Mesothelial cell of epicardium (in vitro differentiated cells): ENCODE measurements at places on chromosomes 13 and 19.

GRCh38 chr19:3375221-3376090, 9.1 kb downstream of the NFIC start:
- no peak overlapping the region for H3K4me3 ChIP-seq
- H3K36me3 ChIP-seq: no peaks in the 10 kb centered on the region
- no peak overlapping the region for H3K27ac ChIP-seq

DNA sequence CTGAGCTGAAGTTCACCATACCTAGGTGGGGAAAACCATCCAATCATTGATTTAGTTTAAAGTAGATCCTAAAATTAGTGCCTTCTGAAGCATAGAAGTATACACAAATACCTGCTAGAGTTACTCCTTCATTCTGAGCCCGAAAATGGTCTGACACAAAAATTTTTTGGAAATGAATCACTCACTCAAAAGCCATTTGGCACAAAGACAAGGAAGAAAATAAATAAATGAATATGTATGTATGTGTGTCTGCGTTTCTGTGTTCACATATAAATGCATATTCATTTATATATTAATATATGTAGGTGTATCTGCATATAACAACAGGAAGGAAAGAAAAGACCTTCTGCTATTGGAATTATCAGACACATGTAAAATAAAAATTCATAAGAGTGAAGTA, 614.4 kb upstream of the PCDH9 start:
- no peak for DNase-seq
- H3K4me3 ChIP-seq: no peak overlapping the region
- no peaks in the 10 kb centered on the region for H3K27me3 ChIP-seq
- no peak overlapping the region for H3K27ac ChIP-seq

GRCh38 chr19:42325896-42326771, 699 bp downstream of the MEGF8 start:
- no peak overlapping the region for H3K27ac ChIP-seq
- H3K36me3 ChIP-seq: peaks cover 3% of the 10 kb centered on the region
- peak; percentile 50 for DNase-seq
- peaks cover 27% of the 10 kb centered on the region for H3K4me1 ChIP-seq
- H3K27me3 ChIP-seq: peaks cover 37% of the 10 kb centered on the region
- peak overlapping the region; percentile 85 for H3K4me3 ChIP-seq

GRCh38 chr13:50189450-50189849, 174.2 kb downstream of the KCNRG start:
- peaks cover 2% of the 10 kb centered on the region for H3K36me3 ChIP-seq
- DNase-seq: no peak
- no peak overlapping the region for H3K4me3 ChIP-seq
- no peaks in the 10 kb centered on the region for H3K27me3 ChIP-seq
- H3K27ac ChIP-seq: no peak overlapping the region

- no peaks in the 10 kb centered on the region for H3K36me3 ChIP-seq
- H3K4me3 ChIP-seq: no peak overlapping the region
- H3K4me1 ChIP-seq: peaks cover 9% of the 10 kb centered on the region
- H3K27ac ChIP-seq: no peak overlapping the region
- no peak for DNase-seq
Measured at GRCh38 chr19:13283871-13284270, 133.7 kb downstream of the IER2 start.

GRCh38 chr19:6272913-6273600, 6.7 kb downstream of the MLLT1 start:
- no peaks in the 10 kb centered on the region for H3K27me3 ChIP-seq
- H3K4me1 ChIP-seq: peaks cover 78% of the 10 kb centered on the region
- H3K27ac ChIP-seq: peak overlapping the region; percentile 92
- H3K36me3 ChIP-seq: peaks cover 16% of the 10 kb centered on the region
- DNase-seq: no peak

GRCh38 chr19:4910594-4911281, 1.4 kb downstream of the UHRF1 start:
- H3K27ac ChIP-seq: peak overlapping the region; percentile 56
- no peaks in the 10 kb centered on the region for H3K36me3 ChIP-seq

DNA sequence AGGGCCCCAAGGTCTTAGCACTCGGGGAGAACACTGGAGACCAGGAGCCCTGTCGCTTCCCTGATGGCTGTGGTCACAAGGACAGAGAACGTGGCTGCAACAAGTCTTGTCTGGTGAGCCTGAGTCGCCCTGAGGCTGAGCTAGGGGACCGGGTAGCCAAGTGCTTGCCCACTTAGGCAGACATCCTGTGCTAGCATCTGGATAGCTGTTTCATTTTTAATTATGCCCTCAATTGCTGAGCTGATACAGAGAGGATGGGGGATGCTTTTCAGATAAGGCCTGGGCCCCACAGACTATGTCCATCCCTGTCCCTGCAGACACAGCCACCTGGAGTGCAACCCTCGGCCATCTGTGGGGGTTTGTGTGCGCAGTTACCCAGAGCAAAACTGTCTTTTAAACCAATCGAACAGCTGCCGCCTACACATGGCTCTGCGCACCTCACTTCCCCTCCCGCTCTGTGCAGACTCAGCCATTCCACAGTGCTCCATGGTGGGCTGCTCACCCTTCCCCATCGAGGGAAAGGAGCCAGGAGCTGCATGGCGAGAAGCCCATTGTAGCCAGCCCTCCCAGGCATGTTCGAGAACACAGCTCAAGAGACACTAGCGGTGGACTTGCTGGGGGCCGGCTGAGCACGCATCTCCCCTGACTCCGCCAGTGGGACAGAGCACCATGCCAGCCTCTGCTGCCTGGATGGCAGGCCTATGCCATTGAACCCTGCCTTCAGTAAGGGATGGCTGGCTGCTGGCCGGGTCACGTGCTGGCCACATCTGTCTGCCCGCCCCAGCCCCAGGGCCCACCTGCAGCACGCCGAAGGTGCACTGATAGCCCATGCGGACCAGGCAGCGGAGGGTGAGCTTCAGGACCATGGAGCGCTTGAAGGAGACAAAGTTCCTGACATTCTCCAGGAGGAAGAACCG, 19.4 kb upstream of the EIF3G start:
- peaks cover 15% of the 10 kb centered on the region for H3K36me3 ChIP-seq
- no peak overlapping the region for H3K4me3 ChIP-seq
- no peak for DNase-seq
- no peaks in the 10 kb centered on the region for H3K27me3 ChIP-seq
- no peaks in the 10 kb centered on the region for H3K4me1 ChIP-seq

DNA sequence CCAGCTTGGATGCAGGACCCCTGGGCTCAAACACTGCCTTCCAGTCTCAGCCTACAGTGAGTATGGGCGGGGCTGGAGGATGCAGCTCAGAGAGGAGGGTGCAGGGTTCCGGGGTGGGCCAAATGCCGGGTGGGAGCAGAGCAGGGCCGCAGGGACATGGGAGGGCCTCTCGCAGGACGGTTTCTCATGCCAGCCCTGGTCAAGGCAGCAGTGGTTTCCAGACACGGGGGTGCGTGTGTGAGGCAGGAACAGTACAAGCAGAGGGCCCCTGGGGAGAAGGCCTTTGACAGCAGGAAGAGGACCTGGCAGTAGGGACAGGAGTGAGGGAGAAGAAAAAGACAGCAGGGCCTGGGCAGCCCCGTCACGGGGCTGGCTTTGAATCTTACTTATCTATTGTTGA, 34.1 kb downstream of the CRTC1 start:
- H3K27me3 ChIP-seq: no peaks in the 10 kb centered on the region
- H3K4me3 ChIP-seq: no peak overlapping the region
- peaks cover 5% of the 10 kb centered on the region for H3K36me3 ChIP-seq
- no peak for DNase-seq
- no peak overlapping the region for H3K27ac ChIP-seq
- peaks cover 7% of the 10 kb centered on the region for H3K4me1 ChIP-seq

- no peak for DNase-seq
- H3K4me1 ChIP-seq: no peaks in the 10 kb centered on the region
- H3K4me3 ChIP-seq: no peak overlapping the region
- H3K36me3 ChIP-seq: no peaks in the 10 kb centered on the region
Measured at GRCh38 chr13:33070713-33071112, 54.5 kb downstream of the KL start.

GRCh38 chr19:5436106-5436947, 18.9 kb upstream of the ZNRF4 start:
- peaks cover 66% of the 10 kb centered on the region for H3K27me3 ChIP-seq
- H3K36me3 ChIP-seq: no peaks in the 10 kb centered on the region
- peak overlapping the region; percentile 63 for H3K4me3 ChIP-seq

GRCh38 chr13:35818633-35819067, 312.5 kb downstream of the DCLK1 start:
- H3K27ac ChIP-seq: no peak overlapping the region
- no peak overlapping the region for H3K4me3 ChIP-seq
- no peaks in the 10 kb centered on the region for H3K4me1 ChIP-seq
- no peak for DNase-seq
